Smooth muscle cell of the pulmonary artery (primary cell): ENCODE measurements at places on chromosomes 3 and 15. TPM values are rescaled to one million over a fixed set of nuclear protein-coding genes. Genes with fewer than 3 reads are reported as not detected.

The PLA2G4E gene
- total RNA-seq: not detected in 2 replicates

The C15orf61 gene
- 2.5 TPM in 2 replicates for total RNA-seq

The BCL2A1 gene
- 0.33 and 1.1 TPM in 2 replicates for total RNA-seq

The HRG gene
- not detected in 2 replicates for total RNA-seq

The ROPN1 gene
- total RNA-seq: not detected in 2 replicates

The SNTN gene
- not detected in 2 replicates for total RNA-seq

The FOXP1 gene
- 64.8 and 76.8 TPM in 2 replicates for total RNA-seq

The HERC2 gene
- total RNA-seq: 72.0 and 92.2 TPM in 2 replicates

The ADIPOQ gene
- total RNA-seq: not detected in 2 replicates

The MON1A gene
- 12.7 and 14.6 TPM in 2 replicates for total RNA-seq

The GPR15 gene
- total RNA-seq: not detected in 2 replicates

The SECISBP2L gene
- total RNA-seq: 29.7 and 39.0 TPM in 2 replicates

The MME gene
- total RNA-seq: 42.0 and 623 TPM in 2 replicates

The ANKRD34C gene
- total RNA-seq: not detected in 2 replicates

The PRSS50 gene
- total RNA-seq: not detected in 2 replicates

The SLCO2A1 gene
- total RNA-seq: under 0.01 TPM in 2 replicates

The TTC14 gene
- total RNA-seq: 33.8 and 38.9 TPM in 2 replicates

The TM4SF18 gene
- total RNA-seq: 0.07 and 0.72 TPM in 2 replicates

The OR5K2 gene
- total RNA-seq: not detected in 2 replicates
